Esophagus squamous epithelium (tissue), 5 donors: ENCODE measurements at places on chromosomes 12 and 14.

DNA sequence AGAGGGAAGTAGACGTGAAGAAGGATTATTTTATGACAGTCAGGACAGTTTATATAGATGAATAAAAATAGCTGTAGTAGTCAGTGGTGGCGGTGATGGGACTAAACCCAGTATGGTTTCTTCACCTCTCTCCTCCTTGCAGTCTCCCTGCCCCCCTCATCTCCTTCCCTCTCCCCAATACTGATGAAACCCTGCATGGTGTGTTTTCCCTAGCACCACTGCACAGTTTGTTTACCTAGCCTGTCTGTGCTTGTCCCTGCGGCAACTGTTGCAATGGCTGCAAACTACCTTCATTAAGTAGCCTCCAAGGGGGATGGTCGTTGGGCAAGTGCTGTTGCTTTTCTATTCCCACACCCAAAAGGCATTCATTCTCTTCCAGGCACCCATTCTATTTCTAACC is 14.7 kb downstream of the PCBP2 start:
- no peak for DNase-seq

- DNase-seq: no peak
These were observed 24.7 kb downstream of the CAPRIN2 start for GRCh38 chr12:30730011-30730410.

DNA sequence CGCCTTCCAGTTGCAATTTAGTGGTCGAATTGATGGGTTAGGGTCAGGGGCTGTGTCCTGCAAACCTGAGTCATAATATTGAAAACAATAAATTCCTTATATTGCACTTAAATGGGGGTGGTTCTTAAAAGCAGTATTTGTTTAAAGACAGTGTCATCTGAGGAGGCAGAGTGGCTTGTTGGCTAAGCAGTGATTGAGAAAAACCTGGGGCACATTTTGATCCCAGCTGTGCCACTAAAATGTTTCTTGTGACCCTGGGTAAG is 48.4 kb downstream of the FBXW8 start:
- no peak for DNase-seq

DNA sequence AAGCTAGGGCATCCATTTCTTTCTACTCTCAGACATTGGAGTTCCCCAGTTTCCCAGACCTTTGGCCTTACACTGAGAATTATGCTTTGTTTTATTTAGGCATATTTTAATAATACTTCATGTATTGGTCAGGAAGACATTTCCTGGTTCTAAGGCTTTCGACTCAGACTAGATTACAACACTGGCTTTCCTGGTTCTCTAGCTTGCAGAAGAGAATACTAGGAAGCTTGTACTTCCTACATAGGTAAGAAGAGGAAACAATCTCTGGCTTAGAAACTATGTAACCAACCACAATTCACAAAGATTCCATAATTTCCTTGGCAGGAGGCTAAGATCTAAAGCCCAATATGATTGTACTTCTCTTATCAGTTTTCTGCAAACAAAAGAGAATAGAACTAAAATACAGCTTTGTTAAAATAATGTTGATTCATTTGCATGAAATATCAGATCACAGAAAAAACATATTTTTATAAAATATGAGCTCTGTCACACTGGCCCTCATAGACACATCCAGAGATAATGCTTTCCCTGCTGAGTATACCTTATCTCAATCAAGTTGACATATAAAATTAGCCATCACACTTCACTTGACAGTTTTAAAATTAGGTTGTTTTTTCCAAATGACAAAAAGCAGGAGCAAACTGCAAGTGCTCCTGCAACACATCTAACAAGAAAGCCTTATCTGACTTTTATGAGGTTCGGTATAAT is 30.5 kb downstream of the CLEC2D start:
- DNase-seq: no peak

- no peak for DNase-seq
These were observed 46.8 kb upstream of the CISTR start for GRCh38 chr12:53798575-53798974.

DNA sequence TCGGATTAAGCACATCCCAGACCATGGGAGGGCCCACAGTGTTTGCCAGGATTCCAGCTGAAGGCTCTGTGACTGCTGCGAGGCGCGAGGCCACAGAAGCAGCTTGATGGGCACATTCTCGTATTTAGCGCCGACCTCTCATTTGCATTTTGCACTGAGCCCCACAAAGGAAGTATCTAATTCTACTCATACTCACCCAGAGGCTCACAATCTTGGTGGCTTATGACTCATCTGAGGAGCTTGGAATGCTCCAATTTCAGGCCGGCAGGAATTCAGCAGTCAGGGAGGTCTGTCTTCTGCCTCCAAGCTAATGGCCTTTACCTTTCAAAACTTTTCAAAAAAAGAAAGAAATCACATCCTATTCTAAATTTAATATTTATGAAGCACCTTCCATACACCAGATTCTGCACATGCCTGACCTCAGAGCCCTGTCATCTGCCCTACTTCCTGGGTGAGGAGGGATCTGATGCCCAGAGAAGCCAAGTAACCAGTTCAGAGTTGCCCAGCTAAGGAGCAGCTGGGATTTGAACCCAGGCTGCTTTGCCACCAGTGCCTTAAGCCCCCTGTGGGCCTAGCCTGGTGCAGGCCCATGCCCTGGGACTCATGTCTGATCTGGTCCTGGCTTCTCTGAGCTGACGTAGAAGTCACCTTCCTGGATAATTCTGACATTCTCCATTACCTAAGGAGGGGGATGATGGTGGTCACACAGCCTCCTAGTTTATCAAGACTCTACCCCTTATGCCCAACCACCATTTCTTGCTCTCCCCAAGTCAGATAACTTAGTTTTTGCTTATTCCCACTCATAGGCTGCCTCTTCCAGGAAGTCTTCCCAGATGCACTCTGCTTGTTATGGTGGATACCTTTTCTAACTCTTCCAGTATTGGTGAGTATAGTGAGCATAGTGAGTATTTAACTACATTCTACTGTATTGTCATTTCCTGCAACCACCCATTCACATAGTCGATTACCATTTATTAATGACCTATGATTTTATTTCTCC is 198.9 kb downstream of the RBM19 start:
- DNase-seq: no peak

GRCh38 chr12:12439636-12440035 is 82.8 kb downstream of the BORCS5 start:
- DNase-seq: no peak

DNA sequence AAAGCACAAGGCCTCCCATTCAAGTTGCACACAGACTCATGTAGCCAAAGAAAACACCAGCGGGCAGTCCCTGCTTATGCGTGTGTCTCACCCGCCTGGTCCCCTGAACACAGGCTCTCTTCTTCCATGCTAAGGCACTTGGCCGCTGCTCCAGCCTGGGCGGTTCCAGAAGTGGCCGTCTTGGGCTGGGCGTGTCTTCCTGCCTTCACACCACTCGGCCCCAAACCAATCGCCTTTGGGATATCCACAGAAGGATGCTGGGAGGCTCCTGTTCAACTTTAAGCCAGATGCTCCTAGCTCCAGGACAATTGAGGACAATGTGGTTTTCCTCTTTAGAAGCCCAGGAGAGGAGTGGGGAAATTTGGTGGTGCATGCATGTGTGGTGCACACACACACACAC is 2.2 kb downstream of the SCARB1 start:
- DNase-seq: no peak

GRCh38 chr14:37903343-37904191 is 304.1 kb upstream of the SSTR1 start:
- no peak for DNase-seq

GRCh38 chr12:68119250-68119649 is 40.3 kb downstream of the IFNG start:
- DNase-seq: no peak

DNA sequence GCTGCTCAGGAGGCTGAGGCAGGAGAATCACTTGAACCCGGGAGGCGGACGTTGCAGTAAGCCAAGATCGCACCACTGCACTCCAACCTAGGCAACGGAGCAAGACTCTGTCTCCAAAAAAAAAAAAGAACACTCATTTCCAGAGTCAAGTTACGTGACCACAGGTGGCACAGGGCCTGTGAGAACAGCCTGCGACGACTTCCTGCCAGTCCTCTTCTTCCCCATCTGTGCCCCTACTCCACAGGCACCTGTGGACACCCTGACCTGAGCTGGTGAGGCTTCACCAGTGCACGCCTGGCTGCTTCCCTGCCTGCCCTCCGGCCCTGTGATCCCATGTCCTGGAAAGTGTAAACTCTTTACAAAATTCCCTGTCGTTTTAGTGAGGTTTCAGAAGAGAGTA is 77.7 kb downstream of the PPP2R5C start:
- DNase-seq: no peak
